ENCODE measurements at places on chromosomes 2 and 18.

GRCh38 chr2:217360781-217361482 lies 501.1 kb upstream of the TNP1 start:
- no peak for DNase-seq

- no peak for DNase-seq
Measured at GRCh38 chr2:235238537-235238936, 255.3 kb upstream of the AGAP1 start.

- DNase-seq: no peak
Measured at GRCh38 chr2:178476477-178476876, 1.9 kb downstream of the FKBP7 start.

- peak; percentile 33 for DNase-seq
Measured at GRCh38 chr18:46054956-46055837, 16.9 kb downstream of the PSTPIP2 start.

- no peak for DNase-seq
Measured at GRCh38 chr2:113857464-113857863, 32.4 kb upstream of the ACTR3 start.

DNA sequence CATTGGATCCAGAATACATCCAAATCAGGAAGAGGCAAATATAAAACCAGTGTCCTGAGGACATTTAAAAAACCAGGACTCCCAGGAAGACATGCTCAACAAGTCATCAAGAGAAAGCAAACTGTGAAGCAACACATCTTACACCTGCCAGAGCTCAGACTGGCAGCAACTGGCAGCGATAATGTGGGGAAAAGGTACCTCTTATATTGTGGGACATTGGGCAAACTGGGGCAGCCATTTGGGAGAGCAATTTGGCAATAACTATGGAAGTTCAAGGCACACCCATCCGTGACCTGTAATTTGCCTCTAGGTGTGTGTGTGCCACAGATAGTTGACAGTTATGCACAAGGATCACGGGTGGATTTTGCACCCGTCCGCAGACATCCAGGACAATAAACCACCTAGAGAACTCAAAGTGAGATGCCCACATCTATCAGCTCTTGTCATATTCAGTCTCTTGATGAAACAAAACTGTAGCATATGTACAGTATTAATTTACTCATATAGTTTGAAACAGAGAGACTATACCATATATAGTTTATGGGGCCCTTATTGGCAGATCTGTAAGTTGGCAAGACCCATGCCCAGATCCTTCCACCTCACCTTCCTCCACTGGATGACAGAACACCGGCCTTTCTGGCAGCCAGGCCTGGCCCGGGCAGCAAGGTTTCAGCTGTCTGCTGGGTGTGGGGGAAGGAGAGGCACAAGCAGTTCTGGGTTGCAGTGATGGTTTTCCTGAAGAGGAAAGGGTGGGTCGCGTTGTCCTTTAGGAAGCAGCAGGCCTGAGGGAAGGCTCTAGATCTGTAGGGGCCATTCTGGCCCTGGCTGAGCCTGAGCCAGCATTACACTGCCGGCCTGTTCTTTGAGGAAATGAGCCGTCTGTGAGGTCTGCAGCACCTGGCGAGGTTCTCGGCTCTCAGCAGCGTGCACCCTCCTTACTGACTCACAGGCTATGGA lies 18.8 kb downstream of the HJURP start:
- DNase-seq: no peak

DNA sequence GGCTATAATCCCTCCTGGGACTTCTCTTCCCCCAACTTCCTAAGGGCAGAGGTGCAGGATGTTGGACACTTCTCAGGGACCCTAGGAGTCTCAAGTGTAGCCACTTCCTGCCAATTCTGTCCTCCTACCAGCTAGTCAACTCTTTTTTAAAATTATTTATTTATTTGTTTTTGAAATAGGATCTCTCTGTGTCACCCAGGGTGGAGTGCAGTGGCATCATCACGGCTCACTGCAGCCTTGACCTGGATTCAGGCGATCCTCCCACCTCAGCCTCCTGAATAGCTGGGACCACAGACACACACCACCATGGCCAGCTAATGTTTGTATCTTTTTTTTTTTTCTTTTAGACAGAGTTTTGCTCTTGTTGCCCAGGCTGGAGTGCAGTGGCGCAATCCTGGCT lies 11.5 kb downstream of the SFTPB start:
- no peak for DNase-seq

GRCh38 chr2:109432421-109432820 lies 181.3 kb downstream of the SEPTIN10 start:
- DNase-seq: no peak

DNA sequence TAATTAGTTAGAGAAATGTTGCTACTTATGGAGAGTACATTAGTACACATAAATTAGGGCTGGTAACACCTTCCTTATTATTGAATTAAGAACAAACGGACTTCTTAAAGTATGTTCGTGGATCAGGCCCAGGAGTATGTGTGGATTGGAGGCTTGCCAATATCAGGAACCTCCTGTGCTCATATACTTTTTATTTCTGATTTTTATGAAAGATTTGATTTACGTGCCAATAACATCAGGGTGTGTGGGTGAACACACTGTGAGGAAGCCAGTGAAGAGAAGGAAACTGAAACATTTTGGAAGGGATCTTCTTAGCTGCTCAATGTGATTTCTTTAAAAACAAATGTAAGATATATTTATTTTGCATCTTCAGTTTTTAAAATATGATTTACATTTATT lies 113.0 kb downstream of the EFEMP1 start:
- DNase-seq: no peak

DNA sequence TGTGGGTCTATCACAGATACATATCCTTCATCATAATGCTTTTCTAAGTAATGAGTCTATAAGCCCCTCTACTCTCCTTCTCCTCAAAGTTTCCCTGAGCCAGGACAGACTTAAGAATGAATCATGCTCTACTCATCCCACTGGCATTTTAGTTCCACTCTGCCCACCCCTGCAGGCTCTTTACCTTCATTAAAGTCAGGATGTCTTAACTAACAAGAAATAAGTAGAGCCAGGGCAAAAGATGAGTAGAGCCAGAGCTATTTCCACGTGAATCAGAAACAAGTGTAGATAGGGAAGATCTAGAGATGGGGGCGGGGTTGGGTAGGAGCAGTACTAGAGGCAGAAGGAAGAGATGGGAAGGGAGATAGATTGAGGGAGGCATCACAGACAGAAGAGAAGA lies 790.5 kb downstream of the RNF144A start:
- DNase-seq: no peak

- DNase-seq: no peak
Measured at GRCh38 chr18:44602845-44603244, 77.8 kb upstream of the SETBP1 start.

GRCh38 chr2:117232305-117232704 lies 582.2 kb upstream of the DDX18 start:
- peak; percentile 1 for DNase-seq

DNA sequence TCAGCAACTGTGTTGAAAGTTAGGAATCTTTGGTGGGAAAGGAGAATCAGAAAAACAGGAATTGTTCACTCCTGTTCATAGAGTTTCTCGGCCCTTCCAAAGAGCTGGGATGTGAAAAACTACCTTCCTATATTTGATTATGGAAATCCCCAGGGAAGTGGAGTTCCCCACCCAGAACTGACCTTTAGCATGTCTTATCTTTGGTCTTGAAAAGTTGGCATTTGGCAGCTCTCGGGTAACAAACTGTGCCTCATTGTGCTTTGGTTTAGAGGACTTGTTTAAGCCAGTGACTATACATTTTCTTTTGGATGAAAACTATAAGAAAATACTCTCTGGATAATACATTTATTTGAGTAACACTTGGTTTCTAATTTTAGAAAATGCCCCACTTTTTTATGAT lies 51.3 kb upstream of the CERS6 start:
- DNase-seq: no peak

- DNase-seq: no peak
Measured at GRCh38 chr2:64639691-64640090, 14.0 kb downstream of the SERTAD2 start.

- DNase-seq: no peak
Measured at GRCh38 chr2:60350791-60351190, 202.7 kb downstream of the BCL11A start.

DNA sequence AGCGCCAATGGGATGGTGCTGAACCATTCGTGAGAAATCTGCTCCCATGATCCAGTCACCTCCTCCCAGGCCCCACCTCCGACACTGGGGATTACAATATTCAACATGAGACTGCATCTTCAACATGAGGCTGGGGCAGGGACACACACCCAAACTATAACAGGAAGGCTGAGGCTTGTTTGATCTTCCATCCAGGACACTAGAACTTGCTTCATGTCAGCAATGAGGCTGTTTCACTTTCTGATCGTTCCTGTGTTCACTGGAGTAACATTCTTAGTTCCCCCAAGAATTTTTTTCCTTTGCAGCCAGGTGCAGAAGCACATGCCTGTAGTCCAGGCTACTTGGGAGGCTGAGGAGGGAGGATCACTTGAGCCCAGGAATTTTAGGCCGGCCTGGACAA lies 30.8 kb upstream of the SOX11 start:
- peak; percentile 93 for DNase-seq

DNA sequence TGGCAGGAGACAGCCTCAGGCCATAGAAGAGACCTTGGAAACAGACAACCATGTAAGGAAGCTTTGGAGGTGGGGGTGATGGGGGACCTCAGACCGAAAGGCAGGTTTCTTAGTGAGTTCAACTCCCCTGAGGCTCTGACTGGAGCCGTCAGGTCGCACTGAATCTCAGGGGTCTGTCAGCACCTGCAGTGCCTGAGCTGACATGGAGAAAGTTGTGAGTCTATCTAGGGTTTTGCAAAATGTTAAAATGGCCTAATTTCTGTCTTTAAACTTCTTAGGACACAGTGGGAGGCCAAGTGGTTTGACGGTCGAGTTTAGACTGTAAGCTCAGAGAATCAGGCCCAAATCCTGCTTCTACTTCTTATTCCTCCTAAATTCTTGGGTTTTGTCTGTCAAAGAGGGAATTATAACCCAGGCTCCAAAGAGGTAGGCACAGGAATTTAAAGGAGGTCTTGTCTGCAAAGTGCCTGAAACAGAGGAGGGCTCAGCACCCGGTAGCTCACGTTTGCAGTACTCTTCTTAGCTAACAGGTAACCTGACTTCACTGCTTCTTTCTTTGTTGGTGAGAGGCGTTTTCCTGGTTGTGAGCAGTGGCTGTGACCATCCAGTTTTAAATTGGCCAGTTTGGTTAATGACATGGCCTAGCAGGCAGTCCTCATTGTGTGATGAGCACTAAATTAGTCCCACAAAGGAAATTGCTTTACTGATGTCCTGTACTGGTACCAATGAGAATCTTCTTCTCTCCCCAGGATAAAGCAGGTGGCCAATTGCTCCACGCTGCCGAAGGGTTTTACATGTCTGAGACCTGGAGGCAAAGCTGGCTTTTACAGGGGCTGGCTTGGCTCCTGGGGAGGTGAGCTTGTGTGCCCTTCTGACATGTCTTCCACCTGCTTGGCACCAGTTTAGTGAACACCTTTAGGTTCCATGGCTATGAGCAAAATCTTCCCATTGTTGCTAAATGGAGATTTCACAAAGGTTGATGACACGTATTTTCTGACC lies 95.7 kb downstream of the MYCN start:
- DNase-seq: no peak

DNA sequence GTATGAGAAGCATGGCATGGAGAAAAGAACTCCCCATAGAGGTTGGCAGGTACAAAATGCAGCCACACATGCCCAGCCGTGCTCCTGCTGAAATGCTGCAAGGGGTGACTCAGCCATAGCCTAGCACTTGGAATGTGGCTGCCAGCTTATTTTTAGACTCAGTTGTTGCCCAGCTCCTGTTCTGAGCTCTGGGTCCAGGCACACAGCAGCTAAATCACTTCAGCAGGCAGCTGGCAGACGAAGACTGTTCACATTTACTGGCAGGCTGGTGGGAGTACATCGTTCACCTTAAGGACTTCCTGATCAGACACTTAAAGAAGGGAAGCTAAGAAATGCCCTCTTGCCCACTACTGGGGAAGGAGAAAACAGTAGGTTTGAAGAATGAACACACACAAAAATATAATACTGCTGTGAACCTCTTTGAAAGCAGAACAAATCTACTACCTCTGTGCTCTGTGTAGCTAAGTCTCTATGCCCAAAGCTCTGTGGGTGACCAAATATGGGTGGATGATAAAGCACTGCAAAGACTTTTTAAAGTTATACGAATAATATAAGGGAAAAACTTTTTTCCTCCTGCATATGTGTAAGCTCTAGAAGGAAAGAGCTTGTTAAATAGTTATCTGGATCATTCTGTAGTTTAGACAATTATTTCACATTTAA lies 146.1 kb downstream of the LNPK start:
- no peak for DNase-seq

DNA sequence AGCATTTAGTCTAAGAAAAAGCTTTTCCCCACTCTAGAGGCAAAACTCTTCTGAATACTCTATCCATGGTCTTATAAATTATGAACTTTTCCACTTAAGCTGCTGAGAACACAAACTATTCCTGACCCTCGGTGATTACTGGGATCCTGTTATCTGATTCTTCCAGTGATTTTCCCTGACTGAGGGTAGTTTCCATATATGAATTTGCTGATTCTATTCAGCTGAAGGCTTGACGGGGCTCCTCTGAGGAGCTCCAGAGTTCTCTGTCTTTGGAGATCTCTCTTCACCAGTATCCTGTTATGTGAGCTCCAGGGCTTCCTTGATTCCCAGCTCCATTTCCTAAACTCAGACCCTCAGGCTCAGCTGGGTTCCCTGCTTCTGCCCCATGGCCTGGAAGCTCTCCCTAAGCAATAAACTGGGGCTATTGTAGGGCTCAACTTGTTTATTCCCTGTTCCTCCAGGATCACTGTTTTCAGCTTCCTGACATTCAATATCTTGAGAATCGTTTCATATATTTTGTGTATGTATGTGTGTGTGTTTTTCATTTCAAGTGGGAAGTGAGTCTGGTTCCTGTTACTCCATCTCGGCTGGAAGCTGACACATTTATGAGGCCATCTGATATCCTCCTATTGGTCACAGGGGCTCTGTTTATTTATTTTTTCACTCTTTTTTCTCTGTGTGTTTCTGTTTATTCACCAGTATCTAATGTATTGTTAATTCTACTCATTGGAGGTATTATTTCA lies 78.2 kb downstream of the ARHGAP28 start:
- no peak for DNase-seq

GRCh38 chr2:27804146-27804545 lies 32.6 kb downstream of the MRPL33 start:
- no peak for DNase-seq

GRCh38 chr2:39679805-39680204 lies 14.1 kb downstream of the TMEM178A start:
- no peak for DNase-seq

- DNase-seq: no peak
Measured at GRCh38 chr2:226759768-226760167, 39.9 kb downstream of the IRS1 start.

- DNase-seq: no peak
Measured at GRCh38 chr2:26860211-26860850, 12.4 kb downstream of the DPYSL5 start.

- peak; percentile 23 for DNase-seq
Measured at GRCh38 chr2:126886211-126886915, 12.3 kb upstream of the TEX51 start.

GRCh38 chr2:102523651-102524050 lies 50.6 kb downstream of the SLC9A4 start:
- DNase-seq: no peak

- DNase-seq: peak; percentile 69
Measured at GRCh38 chr2:26067980-26068507, 34.2 kb downstream of the RAB10 start.

GRCh38 chr2:105252271-105252670 lies 10.7 kb downstream of the GPR45 start:
- no peak for DNase-seq

- DNase-seq: no peak
Measured at GRCh38 chr18:55144193-55144930, 185.1 kb upstream of the CCDC68 start.

GRCh38 chr18:59272891-59273758 lies at the start of gene RAX:
RAX (minus strand) TSS chr18:59273454; CDS start chr18:59273206, 248 bp downstream.
- DNase-seq: no peak

- no peak for DNase-seq
Measured at GRCh38 chr18:4444306-4444705, 10.8 kb downstream of the DLGAP1 start.
